Chondrocyte (in vitro differentiated cells): ENCODE measurements at places on chromosomes 2 and 18. TPM values are rescaled to one million over a fixed set of nuclear protein-coding genes. Genes with fewer than 3 reads are reported as not detected.

The PAX8 gene
- 0.29 TPM in 1 of 3 replicates, not detected in the others for total RNA-seq

DNA sequence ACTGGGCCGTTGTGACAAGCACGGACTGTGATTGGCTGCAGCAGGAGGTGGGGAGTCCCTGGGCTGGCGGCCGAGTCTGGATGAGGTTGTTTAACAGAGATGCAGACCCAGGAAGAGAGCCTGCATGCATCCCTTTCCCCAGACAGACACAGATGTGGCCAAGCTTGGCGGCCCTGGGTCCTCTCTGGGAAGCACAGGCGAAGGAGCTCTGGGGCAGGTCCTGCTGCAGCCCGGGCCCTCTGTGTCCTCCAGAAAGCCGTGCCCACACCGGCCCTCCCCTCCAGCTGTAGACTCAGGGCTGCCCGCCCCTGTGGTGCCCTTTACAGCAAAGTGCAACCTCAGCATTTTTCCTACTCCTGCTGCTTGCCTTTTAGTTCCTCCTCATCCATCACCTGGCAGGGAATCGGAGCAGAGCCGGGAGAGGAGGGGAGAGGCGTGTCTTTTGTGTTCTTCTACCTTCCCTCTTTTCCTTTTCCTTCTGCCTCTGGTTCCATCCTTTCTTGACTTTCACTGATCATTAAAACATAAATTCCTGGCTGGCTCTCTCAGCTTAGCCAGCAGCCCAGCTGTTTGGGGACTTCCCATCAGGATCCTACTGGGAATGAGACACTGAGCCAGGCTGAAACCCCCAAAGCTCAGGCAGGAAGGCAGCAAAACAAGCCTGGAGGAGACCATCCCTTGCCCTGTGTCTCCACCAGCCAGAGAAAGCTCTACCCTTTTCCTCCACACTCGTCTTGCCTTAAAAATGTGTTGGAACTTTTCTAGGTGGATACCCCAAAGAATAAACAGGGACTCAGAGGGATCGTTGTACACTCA lies 75.0 kb downstream of the CTIF start:
- no peak for DNase-seq
- H3K36me3 ChIP-seq: no peaks in the 10 kb centered on the region
- H3K27ac ChIP-seq: peak overlapping the region; percentile 81
- peaks cover 83% of the 10 kb centered on the region for H3K4me1 ChIP-seq
- H3K27me3 ChIP-seq: no peaks in the 10 kb centered on the region
- H3K4me3 ChIP-seq: no peak overlapping the region

The PNPT1 gene
- 11.7 to 19.6 TPM (median 13.1 TPM) in 3 replicates for total RNA-seq

- H3K4me1 ChIP-seq: peaks cover 46% of the 10 kb centered on the region
- peak overlapping the region; percentile 36 for H3K27ac ChIP-seq
- no peaks in the 10 kb centered on the region for H3K27me3 ChIP-seq
- no peak for DNase-seq
These were observed 11.3 kb downstream of the STK17B start for GRCh38 chr2:196160101-196160500.

The MOGAT1 gene
- not detected in 3 replicates for total RNA-seq
